Motor neuron (in vitro differentiated cells): ENCODE measurements at places on chromosomes 12 and 14. TPM values are rescaled to one million over a fixed set of nuclear protein-coding genes. Genes with fewer than 3 reads are reported as not detected.

GRCh38 chr12:20602641-20603391 lies 92.3 kb upstream of the SLCO1C1 start:
- peak; percentile 98 for ATAC-seq

DNA sequence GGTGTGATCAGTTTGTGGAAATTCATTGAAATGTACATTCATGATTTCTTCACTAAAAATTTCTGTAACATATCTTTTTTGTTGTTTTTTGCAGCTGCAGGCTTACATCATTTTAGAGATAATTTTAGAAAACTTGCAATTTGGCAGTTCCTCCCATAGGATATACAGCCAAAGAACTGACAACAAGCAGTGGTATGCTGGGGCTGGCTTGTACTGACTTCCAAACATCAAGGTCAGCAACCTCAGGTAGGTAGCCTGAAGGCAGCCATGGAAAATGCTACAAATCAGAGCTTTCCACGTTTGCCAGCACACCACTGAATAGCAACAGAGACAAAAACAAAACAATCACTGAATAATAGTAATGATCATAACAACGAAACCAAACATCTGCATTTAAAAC lies 21.2 kb downstream of the TRIM9 start:
- ATAC-seq = no peak

DNA sequence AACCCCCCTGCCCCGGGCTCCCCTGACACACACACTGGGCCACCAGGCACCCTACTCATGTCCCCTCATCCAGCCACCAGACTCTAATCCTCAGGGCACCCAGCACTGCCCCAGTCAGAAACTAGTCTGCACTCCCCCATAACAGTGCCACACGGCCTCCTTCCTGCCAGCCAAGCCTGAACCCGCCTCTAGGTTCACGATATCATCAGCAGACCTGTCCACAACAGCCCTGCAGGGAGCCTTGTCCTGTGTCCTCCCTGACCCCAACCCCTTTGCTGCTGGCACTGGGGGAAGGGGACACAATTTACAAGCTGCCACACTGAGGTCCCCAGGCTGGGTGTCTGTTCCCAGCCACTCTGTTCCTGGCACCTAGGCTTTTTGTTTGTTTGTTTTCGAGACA lies 33.6 kb downstream of the LTBP2 start:
- no peak for ATAC-seq

GRCh38 chr14:44151130-44151820 lies 355.8 kb downstream of the FSCB start:
- no peak for ATAC-seq

GRCh38 chr12:106956048-106956578 lies 406 bp downstream of the TMEM263 start:
- peak; percentile 54 for ATAC-seq

Gene PAH
- 1.3 and 1.6 TPM in 2 replicates for total RNA-seq

GRCh38 chr12:120249875-120250795 lies 15.4 kb downstream of the PXN start:
- ATAC-seq = peak; percentile 47
